ENCODE measurements at places on chromosomes 7 and 10. TPM values are rescaled to one million over a fixed set of nuclear protein-coding genes. Genes with fewer than 3 reads are reported as not detected.

DNA sequence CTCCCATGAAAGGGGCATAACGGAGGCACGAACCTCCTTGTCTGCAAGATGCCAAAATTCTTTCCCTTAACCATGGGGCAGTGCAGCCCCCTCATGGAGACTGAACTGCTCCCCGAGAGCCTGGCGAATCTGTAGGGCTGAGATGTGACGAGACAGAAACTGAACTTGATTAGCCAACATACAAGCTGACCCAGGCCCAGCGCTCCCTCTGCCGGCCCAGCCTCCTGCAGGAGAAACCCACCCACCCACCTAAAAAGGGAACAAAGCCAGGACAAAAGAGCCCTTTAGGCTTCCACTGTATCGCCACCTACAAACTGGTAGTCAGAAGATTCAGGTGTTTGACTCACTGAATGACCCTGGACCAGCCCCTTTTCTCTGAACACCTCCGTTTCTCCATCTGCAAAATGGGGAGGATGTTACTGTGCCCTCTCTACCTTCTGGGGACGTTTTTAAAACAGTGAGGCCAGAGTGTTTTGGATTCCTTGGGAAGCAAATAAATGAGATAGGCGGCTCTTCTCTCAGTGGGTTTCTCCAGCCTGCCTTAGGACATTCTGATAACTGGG, 58.4 kb downstream of the C10orf105 start:
- no peak for DNase-seq

Gene FOXI2
- polyA plus RNA-seq = not detected

GRCh38 chr7:33129806-33130153, 416 bp downstream of the BBS9 start:
- DNase-seq = no peak

GRCh38 chr7:138853448-138853847, 55.5 kb upstream of the ATP6V0A4 start:
- no peak for DNase-seq

DNA sequence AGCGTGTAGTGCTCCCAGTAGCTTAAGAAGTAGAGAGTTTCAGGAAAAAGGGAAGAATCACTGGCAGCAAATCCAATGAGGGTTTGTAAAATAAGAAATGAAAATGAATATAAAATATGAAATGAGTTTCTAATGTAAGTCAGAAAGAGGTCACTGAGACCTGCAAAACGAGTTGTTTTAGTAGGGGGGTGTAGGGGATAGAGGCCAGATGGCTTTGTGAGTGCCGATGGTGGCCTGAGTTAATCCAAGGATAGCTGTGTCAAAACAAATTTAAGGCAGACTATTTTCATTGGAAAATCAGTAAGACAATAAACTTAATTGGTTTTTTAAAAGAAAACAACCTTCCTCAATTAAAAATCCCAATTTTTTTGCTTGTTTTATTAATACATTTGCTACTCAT, 745 bp upstream of the ASB15 start:
- no peak for DNase-seq

- DNase-seq = peak; percentile 81
These were observed 122.7 kb downstream of the PRKAG2 start for GRCh38 chr7:151754142-151754590.

Gene IGFBP1
- polyA plus RNA-seq = not detected

- DNase-seq = peak; percentile 62
These were observed at the start of gene ADIRF for GRCh38 chr10:86968271-86968993. TSS of gene ADIRF (plus strand) at chr10:86968482. CDS start at chr10:86968545, 63 bp downstream.

Gene VGF
- polyA plus RNA-seq = 0.17 TPM

Gene WASHC2A
- 12.7 TPM for polyA plus RNA-seq

Gene PLPP4
- not detected for polyA plus RNA-seq

DNA sequence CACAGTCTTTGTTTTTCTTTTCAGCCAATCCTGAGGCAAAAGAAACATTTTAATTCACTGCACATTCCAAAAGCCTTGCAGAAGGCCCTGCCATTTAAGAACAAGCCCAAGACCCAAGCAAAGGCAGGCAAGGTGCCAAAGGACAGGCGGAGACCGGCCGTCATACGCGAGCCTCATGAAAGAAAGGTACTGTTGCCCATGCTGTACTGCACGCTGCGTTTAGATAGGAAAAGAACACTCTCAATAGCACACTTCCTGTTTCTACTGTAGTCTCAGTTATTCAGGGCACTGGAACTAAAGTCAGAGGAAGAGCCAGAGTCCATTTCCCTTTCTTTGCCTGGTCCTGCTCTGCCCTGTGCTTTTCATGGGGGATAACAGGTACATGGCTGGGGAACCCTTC, 47.6 kb downstream of the BMS1 start:
- DNase-seq = no peak

Gene OR2A7
- polyA plus RNA-seq = 0.51 TPM

DNA sequence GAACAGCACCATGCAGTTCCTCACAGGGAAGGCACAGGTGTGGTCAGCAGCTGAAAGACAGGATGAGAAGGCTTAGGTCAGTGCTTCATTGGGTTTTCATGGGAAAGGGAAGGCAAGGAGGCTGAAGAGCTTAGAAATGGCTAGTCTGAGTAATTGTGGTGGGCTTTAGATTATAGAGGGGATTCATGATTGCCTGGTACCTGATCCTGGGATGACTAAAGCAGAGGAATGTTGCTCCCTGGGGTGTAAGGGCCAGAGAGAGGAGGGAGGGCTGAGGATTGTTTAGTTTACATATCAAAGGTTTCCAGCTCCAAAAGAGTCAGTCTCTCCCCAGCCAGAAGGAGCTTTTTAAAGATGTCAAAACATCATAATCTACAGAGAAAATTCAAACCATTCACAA, 396.3 kb upstream of the POM121L12 start:
- DNase-seq = no peak

DNA sequence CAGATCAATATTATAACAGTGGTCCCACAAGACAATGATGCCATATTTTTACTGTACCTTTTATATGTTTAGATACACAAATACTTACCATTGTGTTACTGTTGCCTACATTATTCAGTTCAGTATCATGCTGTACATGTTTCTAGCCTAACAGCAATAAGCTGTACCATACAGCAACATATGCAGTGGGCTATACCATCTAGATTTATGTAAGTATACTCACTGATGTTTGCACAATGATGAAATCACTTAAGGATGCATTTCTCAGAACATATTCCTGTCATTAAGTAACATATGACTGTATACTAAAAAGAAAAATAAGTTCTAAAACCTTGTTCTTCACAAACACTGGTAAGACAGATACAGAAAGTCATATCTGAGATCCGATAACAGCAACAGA, 468.6 kb upstream of the SEMA3A start:
- DNase-seq = no peak

GRCh38 chr10:92714152-92714845, 24.5 kb downstream of the HHEX start:
- no peak for DNase-seq

DNA sequence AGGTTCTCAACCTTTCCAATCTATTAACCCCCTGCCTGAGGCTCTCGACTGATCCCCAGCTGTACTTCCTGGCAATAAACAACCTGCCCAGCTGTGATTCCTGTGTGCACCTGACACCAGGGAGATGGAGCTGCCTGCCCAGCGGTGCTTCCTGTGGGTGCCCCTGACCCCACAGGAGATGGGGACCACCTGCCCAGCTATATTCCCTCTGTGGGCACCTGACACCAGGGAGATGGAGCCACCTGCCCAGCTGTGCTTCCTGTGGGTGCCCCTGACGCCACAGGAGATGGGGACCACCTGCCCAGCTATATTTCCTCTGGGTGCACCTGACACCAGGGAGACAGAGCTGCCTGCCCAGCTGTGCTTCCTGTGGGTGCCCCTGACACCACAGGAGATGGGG, 184.0 kb downstream of the DIP2C start:
- no peak for DNase-seq

GRCh38 chr7:105017657-105018365, 3.8 kb downstream of the KMT2E start:
- DNase-seq = no peak

DNA sequence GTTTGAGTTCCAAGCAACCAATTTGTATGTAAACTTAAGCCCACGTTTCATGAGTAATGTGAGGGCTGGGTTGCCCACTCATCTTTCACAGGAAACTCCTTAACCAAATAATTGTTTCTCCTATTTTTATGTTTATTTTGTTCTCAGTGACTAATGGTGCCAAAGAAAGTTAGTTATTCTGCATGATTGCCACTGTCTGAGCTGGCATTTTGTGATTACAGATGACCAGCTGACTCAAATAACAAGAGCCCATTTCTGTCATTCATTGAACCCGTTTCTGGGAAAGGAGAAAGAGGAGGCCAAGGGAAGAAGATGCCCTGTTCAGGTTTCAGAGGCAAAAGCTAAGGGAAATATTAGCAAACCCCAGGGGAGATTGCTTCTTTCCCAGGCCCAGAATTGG, 186.9 kb upstream of the MYO3A start:
- no peak for DNase-seq

- no peak for DNase-seq
These were observed 95.2 kb upstream of the EGR2 start for GRCh38 chr10:62911210-62911963.

DNA sequence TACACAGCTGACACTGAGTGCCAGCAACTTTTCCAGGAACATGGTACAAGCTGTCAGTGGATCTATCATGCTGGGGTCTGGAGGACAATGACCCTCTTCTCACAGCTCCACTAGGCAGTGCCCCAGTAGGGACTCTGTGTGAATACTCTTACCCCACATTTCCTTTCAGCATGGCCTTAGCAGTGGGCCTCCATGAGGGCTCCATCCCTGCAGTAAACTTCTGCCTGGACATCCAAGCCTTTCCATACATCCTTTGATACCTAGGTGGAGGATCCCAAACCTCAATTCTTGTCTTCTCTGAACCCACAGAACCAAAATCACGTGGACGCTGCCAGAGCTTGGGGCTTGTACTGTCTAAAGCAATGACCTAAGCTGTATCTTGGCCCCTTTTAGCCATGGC, 116.8 kb downstream of the IQUB start:
- DNase-seq = no peak

Gene ZNF248
- polyA plus RNA-seq = 8.6 TPM
